ENCODE measurements at places on chromosomes 12 and 14.

DNA sequence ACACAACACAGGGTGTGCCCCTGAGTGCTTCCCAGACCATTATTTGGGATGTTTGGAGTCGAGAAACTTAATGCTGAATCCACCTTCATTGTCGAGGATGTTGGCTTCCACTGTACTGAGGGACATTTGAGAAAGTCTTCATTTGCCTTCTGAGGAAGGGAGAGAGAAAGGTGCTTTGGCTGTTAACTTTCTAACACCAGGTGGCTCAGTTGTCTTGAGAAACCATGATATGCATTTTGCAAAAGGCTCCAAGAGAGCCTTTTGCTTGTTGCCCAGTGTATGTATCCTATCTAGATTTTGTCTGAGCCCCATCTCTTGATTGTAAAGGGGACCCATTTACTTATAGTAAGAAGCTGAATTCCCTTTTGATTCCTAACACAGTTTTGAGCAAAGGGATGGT, 28.6 kb upstream of the NRXN3 start:
- DNase-seq = no peak

DNA sequence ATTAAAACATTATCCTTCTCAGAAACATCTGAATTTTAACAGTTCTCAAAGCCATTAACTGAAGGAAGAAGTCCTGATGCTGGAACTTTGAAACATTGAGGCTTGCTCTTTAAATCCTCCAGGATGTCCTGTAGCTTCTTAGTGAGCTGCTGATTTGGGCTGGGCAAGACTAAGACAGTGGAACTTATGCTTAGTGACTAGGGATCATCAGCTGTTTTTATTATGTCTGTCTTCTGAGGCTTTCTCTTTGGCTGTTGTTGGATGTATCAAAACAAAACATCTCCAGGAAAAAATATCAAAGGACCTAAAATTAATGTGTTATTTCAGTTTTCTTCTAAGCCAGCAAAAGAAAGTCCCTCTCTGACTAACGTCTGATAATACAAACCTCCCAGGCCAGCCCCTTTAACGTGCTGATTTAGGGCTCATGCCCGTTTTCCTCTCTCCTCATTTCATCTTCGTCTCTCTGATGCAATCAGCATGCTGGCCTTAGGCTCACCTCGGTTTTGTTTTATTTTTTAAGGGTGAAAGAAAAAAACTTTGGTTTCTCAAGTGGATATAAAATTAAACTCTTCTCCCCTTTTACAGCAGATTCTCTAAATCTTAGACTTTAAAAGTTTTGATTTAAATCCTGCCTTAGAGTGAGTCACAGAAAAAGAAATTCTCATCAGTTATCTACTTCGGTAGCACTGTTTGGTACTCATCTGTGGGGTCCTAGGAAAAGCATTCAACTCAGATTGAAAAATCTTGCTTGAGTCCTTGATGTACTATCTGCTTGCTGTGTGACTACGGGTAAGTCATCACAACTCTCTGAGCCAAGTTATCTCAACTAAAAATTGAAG, 106.2 kb upstream of the CCDC91 start:
- peak; percentile 34 for DNase-seq

- no peak for DNase-seq
Measured at GRCh38 chr12:48004053-48004941, at the start of gene COL2A1. Gene COL2A1, minus strand, starts transcription at chr12:48004476. Its CDS starts 155 bp downstream, at chr12:48004321.

DNA sequence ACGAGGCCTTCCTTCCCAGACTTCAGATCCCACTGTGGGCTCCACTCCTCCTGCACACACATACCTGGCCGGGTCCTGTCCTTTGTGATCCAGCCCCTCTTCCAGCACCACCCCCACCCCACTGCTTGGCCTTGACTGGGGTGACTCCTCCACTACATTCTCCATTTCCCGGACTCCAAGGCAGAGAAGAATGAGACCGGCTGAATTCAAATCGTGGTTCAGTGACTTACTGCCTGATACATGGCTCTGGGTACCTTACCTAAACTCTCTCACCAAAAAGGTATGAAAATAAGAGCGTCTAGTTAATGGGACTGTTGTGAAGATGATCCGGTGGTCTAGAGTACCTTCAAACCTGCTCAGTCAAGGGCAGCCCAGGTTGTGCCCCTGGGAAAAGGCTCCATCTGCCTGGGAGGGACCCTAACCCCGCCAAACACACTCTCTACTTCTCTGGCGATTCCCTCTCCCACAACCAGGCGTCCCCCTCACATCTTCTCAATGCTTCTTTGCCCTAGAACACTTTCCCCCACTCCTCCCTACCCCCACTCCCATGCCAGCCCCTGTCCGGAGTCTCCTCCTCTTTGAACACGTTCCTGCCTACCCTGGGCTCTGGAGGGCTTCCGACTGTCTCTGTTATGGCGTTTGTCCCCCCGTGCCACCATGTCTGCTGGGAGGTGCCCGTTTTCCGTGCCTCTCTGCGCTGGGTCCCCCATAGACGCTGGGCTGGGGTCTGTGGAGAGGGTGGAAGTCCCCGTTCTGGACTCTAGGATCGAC, 1.5 kb upstream of the ZBTB42 start:
- DNase-seq = peak; percentile 54

GRCh38 chr14:101196051-101196712, 292.7 kb upstream of the RTL1 start:
- no peak for DNase-seq

GRCh38 chr12:18264581-18265075, 3.3 kb downstream of the PIK3C2G start:
- DNase-seq = no peak

GRCh38 chr12:90174198-90174510, 465.5 kb upstream of the ATP2B1 start:
- peak; percentile 12 for DNase-seq

GRCh38 chr12:6632026-6632983, 3.5 kb downstream of the LPAR5 start:
- DNase-seq = peak; percentile 44

DNA sequence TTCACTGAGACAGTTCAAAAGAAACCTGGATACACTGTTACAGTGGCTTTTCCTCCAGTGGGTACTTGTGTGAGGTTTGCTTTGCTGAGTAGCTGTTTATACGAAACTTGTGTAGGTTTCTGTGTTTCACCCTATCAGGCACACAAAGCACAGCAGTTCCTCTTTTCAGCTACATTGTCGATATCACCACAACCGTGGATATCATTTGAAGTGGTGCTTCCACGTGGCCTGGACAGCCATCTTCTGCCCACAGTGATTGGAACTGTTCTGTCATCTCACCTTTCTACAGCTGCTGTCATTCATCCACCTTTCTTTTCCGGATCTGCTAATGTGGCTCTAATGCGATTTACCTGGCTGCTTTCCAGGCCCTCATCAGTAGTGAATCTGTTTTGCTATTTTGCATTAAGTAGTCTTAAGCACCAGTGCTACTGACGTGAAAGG, 368.8 kb downstream of the SYT1 start:
- DNase-seq = no peak
